ENCODE measurements at places on chromosomes 12 and 14. TPM values are rescaled to one million over a fixed set of nuclear protein-coding genes. Genes with fewer than 3 reads are reported as not detected.

The NFE2 gene
- 0.17 TPM for total RNA-seq

The NGB gene
- not detected for total RNA-seq

The CD163L1 gene
- total RNA-seq, result not detected

The CLEC4C gene
- total RNA-seq, result not detected

The PPP1R36 gene
- total RNA-seq, result 1.3 TPM

DNA sequence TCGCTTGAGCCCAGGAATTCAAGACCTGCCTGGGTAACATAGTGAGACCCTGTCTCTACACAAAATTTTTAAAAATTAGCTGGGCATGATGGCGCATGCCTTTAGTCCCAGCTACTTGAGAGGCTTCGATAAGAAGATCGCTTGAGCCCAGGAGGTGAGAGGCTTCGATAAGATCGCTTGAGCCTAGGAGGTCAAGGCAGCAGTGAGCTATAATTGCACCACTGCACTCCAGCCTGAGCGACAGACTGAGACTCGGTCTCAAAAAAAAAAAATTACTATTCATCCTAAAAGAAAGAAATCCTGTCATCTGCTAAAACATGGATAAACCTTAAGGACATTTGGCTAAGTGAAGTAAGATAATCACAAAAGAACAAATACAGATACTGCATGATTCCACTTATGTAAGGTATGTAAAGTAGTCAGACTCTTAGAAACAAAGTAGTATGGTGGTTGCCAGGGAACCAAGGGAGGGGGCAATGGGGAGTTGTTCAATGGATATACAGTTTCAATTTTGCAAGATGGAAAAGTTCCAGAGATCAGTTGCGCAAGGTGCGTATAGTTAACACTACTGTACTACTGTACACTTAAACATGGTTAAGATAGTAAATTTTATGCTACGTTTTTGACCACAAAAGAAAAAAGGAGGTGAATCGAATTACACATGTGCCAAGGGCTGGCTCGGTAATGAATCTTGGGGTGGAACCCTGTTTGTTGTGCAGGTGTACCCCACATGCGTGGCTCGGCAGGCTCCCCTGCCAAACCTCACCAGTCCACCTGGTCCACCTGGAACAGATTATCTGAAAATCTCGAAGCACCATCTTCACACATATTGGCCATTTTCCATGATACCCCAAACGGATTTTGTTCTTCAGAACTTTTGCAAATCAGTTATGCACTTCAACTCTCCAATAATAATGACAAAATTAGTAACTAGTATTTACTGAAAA lies 18.3 kb upstream of the ATP2A2 start:
- H3K4me3 ChIP-seq, result no peak overlapping the region
- H3K36me3 ChIP-seq, result no peaks in the 10 kb centered on the region
- no peaks in the 10 kb centered on the region for H3K27me3 ChIP-seq
- H3K27ac ChIP-seq, result no peak overlapping the region
- peaks cover 8% of the 10 kb centered on the region for H3K4me1 ChIP-seq
- peak; percentile 70 for DNase-seq

- H3K36me3 ChIP-seq, result no peaks in the 10 kb centered on the region
- no peak overlapping the region for H3K27ac ChIP-seq
- DNase-seq, result no peak
- H3K4me1 ChIP-seq, result peaks cover 3% of the 10 kb centered on the region
These were observed 150.2 kb downstream of the DYRK2 start for GRCh38 chr12:67798768-67799167.

DNA sequence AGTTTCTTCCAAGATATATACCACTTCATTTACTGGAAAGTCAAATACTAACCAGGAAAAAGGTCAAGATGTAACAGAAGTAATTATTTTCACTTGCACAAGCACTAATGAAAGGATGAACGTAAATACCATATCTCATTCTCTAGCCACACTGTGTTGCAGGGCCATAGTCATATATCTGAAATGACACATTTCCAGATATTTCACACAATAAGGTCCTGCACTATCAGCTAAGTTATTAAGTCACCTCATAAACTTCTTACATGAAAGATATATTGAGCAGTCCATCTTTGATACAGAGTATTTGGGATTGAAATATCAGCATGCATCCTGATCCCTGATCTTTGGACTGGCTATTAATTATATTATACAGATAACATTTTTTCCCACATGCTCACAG lies 783.3 kb upstream of the MGAT4C start:
- H3K4me3 ChIP-seq, result no peak overlapping the region
- no peak overlapping the region for H3K27ac ChIP-seq
- DNase-seq, result no peak
- H3K36me3 ChIP-seq, result no peaks in the 10 kb centered on the region
- no peaks in the 10 kb centered on the region for H3K27me3 ChIP-seq
- no peaks in the 10 kb centered on the region for H3K4me1 ChIP-seq

- peaks cover 7% of the 10 kb centered on the region for H3K27me3 ChIP-seq
- H3K36me3 ChIP-seq, result no peaks in the 10 kb centered on the region
- DNase-seq, result peak; percentile 22
- no peak overlapping the region for H3K27ac ChIP-seq
- no peaks in the 10 kb centered on the region for H3K4me1 ChIP-seq
These were observed 410.6 kb downstream of the DAD1 start for GRCh38 chr14:22178333-22178839.

DNA sequence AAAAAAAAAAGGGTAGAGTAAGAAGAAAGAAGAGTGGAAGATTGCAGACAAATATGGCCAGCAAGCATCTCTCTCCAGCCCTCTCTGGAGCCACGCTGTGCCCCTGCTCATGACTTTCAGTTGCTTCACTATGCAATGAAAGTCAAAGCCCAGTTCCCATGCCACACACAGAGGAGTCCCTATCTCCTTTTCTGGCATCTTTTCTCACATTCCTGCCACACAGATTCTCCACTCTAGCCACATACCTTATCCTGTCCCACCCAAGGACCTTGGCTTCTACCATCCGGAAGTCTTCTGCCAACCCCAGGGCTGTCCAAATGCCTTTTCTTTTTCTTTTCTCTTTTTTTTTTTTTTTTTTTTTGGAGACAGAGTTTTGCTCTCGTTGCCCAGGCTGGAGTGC lies 39.3 kb upstream of the CAPRIN2 start:
- H3K4me3 ChIP-seq, result no peak overlapping the region
- H3K4me1 ChIP-seq, result peaks cover 4% of the 10 kb centered on the region
- H3K27me3 ChIP-seq, result no peaks in the 10 kb centered on the region

DNA sequence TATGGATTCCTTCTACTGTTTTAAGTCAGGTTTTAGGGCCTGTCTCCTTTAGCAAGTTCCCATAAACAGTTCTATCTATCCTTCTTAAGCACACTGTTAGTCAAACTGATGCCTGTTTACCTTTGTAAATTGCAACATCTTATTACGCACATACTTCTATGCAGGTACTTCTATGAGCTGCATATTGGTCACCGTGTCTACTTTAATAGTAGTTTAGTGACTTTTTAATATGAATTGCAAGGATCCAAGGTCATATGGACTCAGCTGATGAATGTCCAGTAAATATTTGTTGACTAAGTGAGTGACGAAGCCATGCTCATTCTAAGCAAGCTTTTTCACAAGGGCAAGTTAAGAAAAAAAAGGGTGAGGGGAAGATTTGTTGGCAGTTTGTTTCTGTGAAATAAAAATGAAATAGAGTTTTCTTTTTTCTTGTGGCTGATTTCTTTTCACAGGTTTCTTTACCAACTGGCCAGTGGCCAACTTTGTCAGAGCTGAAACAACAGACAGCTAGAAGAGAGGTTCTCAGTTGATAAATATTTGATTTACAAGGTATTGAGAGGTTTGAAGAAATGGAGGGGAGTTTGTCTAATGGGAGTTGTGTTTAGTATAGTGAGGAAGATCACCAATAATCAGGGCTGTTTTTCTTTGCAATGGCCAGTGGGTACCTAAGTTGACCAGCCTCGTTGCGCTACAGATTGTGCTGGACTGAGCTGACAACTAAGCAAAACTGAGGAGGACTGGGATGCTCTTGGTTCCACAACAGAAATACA lies 141.1 kb downstream of the SLC15A5 start:
- H3K4me1 ChIP-seq, result no peaks in the 10 kb centered on the region
- no peak overlapping the region for H3K4me3 ChIP-seq
- H3K27ac ChIP-seq, result no peak overlapping the region
- no peak for DNase-seq
- no peaks in the 10 kb centered on the region for H3K36me3 ChIP-seq
- H3K27me3 ChIP-seq, result no peaks in the 10 kb centered on the region

DNA sequence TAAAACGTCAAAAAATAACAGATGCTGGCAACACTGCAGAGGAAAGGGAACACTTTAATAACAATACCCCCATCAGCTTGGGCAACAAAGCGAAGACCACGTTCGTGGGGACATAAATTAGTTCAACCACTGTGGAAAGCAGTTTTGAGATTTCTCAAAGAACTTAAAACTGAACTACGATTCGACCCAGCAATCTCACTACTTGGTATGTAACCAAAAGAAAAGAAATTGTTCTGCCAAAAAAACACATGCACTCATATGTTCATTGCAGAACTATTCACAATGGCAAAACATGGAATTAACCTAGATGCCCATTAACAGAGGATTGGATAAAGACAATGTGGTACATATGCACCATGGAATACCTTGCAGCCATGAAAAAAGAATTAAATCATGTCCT lies 81.2 kb upstream of the RAP1B start:
- no peak overlapping the region for H3K4me3 ChIP-seq
- peak; percentile 29 for DNase-seq
- H3K4me1 ChIP-seq, result no peaks in the 10 kb centered on the region
- H3K27me3 ChIP-seq, result no peaks in the 10 kb centered on the region
- no peaks in the 10 kb centered on the region for H3K36me3 ChIP-seq

DNA sequence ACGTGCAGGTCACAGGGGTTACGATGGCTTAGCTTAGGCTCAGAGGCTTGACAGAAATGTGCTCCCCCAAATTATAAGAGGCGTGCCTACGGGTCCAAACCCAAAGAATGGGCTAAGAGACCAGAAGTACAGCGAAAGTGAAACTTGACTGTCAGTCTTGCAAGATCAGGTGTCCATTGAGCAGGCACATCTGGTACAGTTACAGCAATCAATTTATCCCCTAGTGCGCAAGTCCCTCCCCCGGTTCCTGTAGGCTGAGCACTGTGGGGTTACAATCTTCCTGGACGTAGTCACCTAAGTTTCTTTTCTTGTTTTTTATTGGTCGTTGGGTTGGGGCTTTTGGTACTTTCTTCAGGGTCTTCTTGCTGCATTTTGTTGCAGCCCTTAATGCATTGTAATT lies 134.2 kb downstream of the UNC79 start:
- H3K27me3 ChIP-seq, result no peaks in the 10 kb centered on the region
- no peak overlapping the region for H3K4me3 ChIP-seq
- no peaks in the 10 kb centered on the region for H3K36me3 ChIP-seq
- DNase-seq, result no peak
- no peaks in the 10 kb centered on the region for H3K4me1 ChIP-seq

GRCh38 chr14:104552738-104553125 lies 26.8 kb upstream of the C14orf180 start:
- H3K4me3 ChIP-seq, result no peak overlapping the region
- H3K36me3 ChIP-seq, result no peaks in the 10 kb centered on the region
- no peaks in the 10 kb centered on the region for H3K4me1 ChIP-seq
- H3K27ac ChIP-seq, result no peak overlapping the region
- H3K27me3 ChIP-seq, result no peaks in the 10 kb centered on the region

DNA sequence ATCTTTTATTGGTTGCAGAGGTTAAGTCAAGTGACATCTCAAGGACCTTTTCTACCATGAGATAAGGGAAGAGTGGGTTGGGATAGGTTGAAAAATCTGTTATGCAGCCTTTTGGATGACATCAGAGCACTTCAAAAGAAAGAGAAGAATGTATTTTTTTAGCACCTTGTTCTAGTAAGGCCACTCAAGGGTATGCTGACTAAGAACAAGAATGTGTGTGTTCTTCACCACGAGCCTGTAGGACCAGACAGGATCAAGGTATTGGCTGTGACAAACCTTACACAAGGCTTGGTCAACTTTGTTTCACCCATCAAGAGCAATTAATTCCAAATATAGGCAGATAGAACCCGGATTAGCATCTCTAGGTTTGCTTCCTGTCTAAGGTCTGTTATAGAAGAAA lies 142.5 kb downstream of the SAMD4A start:
- no peak overlapping the region for H3K4me3 ChIP-seq
- peak; percentile 45 for DNase-seq
- H3K36me3 ChIP-seq, result no peaks in the 10 kb centered on the region
- no peak overlapping the region for H3K27ac ChIP-seq
- no peaks in the 10 kb centered on the region for H3K27me3 ChIP-seq

- H3K4me1 ChIP-seq, result peaks cover 6% of the 10 kb centered on the region
- peak overlapping the region; percentile 50 for H3K27ac ChIP-seq
- peak overlapping the region; percentile 17 for H3K4me3 ChIP-seq
- peaks cover 2% of the 10 kb centered on the region for H3K27me3 ChIP-seq
- peak; percentile 90 for DNase-seq
These were observed 26.3 kb upstream of the PTGDR start for GRCh38 chr14:52241087-52241793.

- H3K4me1 ChIP-seq, result peaks cover 26% of the 10 kb centered on the region
- no peaks in the 10 kb centered on the region for H3K27me3 ChIP-seq
- DNase-seq, result peak; percentile 57
- no peak overlapping the region for H3K27ac ChIP-seq
- H3K4me3 ChIP-seq, result peak overlapping the region; percentile 9
- H3K36me3 ChIP-seq, result no peaks in the 10 kb centered on the region
These were observed 2.7 kb downstream of the TGFB3 start for GRCh38 chr14:75979071-75979571.

DNA sequence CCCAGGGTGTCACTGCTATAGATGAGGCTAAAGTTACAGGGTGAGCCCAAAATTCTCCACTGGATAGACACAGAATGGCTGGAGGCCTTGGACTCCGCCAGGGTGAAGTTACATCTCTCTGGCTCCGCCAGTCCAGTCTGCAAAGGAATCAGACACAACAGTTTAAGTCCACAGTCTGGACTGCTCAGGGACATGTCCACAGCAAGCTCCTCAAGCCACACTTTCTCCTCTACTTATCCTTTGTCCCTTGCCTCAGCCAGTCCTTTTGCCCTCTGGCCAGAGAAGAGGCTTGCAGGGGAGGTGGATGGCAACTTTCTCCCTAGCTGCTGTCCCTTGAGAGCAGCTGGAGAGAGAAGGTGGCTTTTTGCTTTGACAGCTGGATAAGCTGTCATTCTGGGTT lies 28.0 kb downstream of the PTPRB start:
- H3K4me3 ChIP-seq, result peak overlapping the region; percentile 40
- H3K27me3 ChIP-seq, result no peaks in the 10 kb centered on the region
- DNase-seq, result peak; percentile 21
- H3K4me1 ChIP-seq, result no peaks in the 10 kb centered on the region
- no peaks in the 10 kb centered on the region for H3K36me3 ChIP-seq

DNA sequence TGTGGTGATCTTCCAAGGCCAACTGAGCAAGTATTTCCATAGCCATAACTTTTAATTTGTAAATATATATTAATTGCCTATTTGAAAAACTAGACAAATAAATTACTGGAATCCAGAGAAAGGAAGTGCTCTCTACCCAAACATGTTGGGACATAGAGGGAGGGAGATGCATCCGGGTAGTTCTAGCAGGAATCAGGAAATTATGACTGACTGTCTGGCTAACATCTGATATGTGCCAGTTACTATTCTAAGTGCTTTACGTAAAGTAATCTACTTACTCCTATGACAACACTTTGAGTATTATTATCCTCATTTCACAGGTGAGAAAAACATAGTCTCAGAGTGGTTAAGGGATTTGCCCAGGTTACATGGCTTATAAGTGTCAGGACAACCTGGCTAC lies 147.7 kb upstream of the VASH1 start:
- H3K27ac ChIP-seq, result no peak overlapping the region
- no peak overlapping the region for H3K4me3 ChIP-seq
- H3K36me3 ChIP-seq, result no peaks in the 10 kb centered on the region
- no peak for DNase-seq
- no peaks in the 10 kb centered on the region for H3K27me3 ChIP-seq

- peak; percentile 65 for DNase-seq
- peaks cover 25% of the 10 kb centered on the region for H3K4me1 ChIP-seq
- H3K4me3 ChIP-seq, result peak overlapping the region; percentile 40
- H3K27me3 ChIP-seq, result no peaks in the 10 kb centered on the region
- H3K36me3 ChIP-seq, result peaks cover 13% of the 10 kb centered on the region
These were observed 1.1 kb downstream of the SP1 start for GRCh38 chr12:53380794-53381730.

Data from fibroblast of lung (primary cell).